ENCODE measurements at places on chromosomes 3 and 15. TPM values are rescaled to one million over a fixed set of nuclear protein-coding genes. Genes with fewer than 3 reads are reported as not detected.

DNA sequence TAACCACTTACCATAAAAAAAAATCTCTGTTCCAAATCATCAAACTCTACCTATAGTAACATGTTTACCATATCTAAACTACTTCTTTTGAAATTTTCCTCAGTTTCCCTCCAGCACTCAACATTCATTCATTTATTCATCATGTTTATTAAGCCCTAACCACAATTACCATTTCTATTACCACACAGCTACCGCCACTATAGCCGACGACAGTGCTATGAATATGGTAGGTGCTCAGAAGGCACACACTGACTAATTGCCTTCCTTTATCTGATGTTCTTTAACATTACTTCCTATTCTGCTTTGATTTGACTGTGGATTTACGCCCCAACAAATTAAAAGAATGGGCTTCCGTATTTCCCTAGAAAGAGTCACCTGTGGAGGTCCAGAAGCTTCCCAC, 43.9 kb downstream of the GUCA1C start:
- DNase-seq: no peak

DNA sequence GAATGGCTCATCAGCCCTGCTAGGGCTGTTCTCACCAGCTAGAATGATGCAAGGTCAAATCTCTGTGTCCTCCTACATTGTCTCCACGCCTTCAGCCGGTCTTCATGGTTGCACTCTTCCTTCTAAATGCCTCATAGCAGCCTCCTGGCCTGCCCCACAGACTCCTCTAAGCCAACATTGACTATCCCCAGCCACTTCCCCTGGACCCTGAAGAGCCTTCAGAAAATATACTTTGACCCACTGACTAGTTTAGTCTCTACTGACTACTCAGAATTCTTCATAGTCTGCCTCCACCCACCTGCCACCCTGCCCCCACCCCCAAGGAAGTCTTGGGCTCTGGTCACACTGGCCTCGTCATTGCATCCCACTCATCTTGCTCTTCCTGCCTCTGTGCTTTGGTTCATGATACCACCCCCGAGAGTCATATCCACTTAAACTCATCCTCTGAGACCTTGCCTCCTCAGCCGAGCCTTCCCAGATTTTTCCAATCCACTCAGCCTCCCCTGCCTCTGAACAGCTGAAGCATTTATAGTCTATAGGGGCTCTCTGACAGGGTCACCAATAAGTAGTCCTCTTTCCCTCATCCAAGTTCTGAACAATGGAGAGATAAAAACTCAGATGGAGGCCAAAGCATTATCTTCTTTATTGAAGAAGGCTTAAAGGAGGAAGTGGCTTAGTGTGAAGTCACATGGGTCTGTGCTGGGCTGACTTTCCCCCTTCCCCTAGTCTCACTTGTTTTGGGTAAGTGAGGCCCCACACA, 9.5 kb upstream of the DOCK3 start:
- DNase-seq: no peak

DNA sequence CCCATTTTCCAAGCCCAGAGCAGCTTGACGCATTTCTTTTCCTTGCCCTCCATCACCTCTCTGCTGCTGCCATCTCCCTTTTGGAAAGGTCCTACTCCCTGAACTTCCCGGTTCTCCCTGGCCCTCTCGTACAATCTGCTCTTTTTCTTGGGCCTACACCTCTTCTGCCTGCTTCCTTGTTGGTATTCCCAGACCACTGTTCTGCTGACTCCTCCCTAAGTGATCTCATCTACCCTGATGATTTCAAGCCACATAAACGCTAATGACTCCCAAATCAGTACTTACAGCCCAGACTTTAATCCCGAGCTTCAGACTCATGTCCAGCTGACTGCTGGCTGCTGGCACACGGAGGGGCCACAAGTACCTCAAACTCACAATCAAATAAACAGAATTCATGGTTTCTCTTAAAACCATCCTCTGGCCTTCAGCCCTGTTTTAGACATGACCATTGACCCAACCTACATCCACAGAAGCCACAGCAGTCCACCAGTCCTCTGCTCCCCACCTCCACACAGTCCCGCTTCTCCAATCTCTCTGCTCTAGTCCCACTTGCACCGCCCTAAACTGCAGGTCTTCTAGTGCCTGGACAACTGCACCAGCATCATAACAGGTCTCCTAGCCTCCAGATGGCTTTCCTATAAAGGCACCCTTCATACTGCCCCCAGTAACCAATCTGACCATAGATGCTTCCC, 57.6 kb downstream of the AAGAB start:
- no peak for DNase-seq

- no peak for DNase-seq
Measured at GRCh38 chr3:38541806-38542205, 45.7 kb downstream of the EXOG start.

- DNase-seq: no peak
Measured at GRCh38 chr3:30933478-30934207, 39.2 kb upstream of the GADL1 start.

CCR8 gene
- not detected for total RNA-seq
